Naive B cell (primary cell): ENCODE measurements at places on chromosomes 5 and 9. TPM values are rescaled to one million over a fixed set of nuclear protein-coding genes. Genes with fewer than 3 reads are reported as not detected.

The PRDM9 gene
- not detected for polyA plus RNA-seq

DNA sequence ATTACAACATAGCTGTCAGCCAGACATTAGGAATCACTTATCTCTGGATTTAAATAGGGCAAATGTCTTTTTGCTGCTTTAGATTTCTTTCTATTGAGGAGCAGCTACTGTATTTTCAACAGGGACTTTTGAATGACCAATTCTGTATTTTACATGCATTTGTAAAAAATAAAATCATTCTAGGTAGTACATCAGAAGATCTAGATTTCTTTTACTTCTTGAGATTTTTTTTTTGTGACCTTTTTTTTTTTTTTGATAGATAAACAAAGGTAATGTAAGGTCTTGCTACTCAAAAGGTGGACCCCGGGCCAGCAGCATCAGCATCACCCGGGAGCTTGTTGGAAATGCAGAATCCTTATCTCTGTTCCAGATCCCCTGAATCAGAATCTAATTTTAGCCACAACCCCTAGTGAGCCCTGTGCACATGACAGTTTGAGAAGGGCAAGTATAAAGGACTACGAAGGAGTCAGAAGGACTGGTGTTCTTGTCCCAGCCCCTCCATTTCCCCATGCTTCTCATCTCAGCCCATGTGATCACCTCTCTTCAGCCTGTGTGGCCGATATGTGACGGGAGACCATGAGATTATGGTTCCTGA lies 37.7 kb upstream of the CKMT2 start:
- H3K4me3 ChIP-seq = no peak overlapping the region
- H3K27me3 ChIP-seq = peaks cover 34% of the 10 kb centered on the region
- no peak for DNase-seq
- H3K27ac ChIP-seq = no peak overlapping the region
- no peaks in the 10 kb centered on the region for H3K36me3 ChIP-seq

GRCh38 chr5:5039918-5040317 lies 100.2 kb upstream of the ADAMTS16 start:
- no peak for DNase-seq
- H3K27me3 ChIP-seq = no peaks in the 10 kb centered on the region
- no peak overlapping the region for H3K4me3 ChIP-seq

- no peaks in the 10 kb centered on the region for H3K4me1 ChIP-seq
- no peak overlapping the region for H3K4me3 ChIP-seq
- H3K36me3 ChIP-seq = no peaks in the 10 kb centered on the region
- H3K27me3 ChIP-seq = peaks cover 8% of the 10 kb centered on the region
These were observed 124.4 kb downstream of the TENT4A start for GRCh38 chr5:6837519-6838110.

- H3K4me1 ChIP-seq = no peaks in the 10 kb centered on the region
- no peak overlapping the region for H3K27ac ChIP-seq
- peaks cover 4% of the 10 kb centered on the region for H3K27me3 ChIP-seq
- no peak overlapping the region for H3K4me3 ChIP-seq
- DNase-seq = no peak
- no peaks in the 10 kb centered on the region for H3K36me3 ChIP-seq
These were observed 53.5 kb downstream of the KIF4B start for GRCh38 chr5:155066886-155067595.

GRCh38 chr5:78983601-78984438 lies 1.3 kb downstream of the ARSB start:
- H3K4me1 ChIP-seq = peaks cover 35% of the 10 kb centered on the region
- DNase-seq = no peak
- H3K36me3 ChIP-seq = no peaks in the 10 kb centered on the region
- H3K27me3 ChIP-seq = no peaks in the 10 kb centered on the region

GRCh38 chr9:12934545-12935272 lies 159.9 kb downstream of the LURAP1L start:
- no peaks in the 10 kb centered on the region for H3K4me1 ChIP-seq
- no peak overlapping the region for H3K4me3 ChIP-seq
- H3K27me3 ChIP-seq = no peaks in the 10 kb centered on the region
- DNase-seq = no peak

DNA sequence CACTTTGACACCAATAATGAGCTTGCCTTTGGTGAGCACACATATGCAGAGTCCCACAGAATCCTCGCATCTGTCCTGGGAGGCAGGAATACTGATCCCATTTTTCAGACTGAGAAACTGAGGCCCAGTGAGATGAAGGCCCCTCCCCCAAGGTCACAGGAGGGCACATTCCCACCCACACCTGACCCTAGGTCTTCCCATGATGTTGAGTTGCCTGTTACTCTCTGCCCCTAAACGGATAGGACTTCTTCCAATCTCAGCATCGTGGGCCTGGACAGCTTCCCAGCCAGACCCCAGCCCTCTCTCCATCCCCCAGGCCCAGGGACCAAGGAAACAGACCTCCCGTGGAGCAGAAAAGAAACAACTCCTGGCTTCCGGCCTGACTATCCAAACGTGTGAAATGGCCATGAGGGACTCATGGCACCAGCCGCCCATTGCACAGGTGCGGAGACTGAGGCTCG lies 877 bp downstream of the SH3GLB2 start:
- peak overlapping the region; percentile 85 for H3K4me3 ChIP-seq
- H3K4me1 ChIP-seq = peaks cover 28% of the 10 kb centered on the region
- DNase-seq = no peak
- H3K27me3 ChIP-seq = no peaks in the 10 kb centered on the region
- peak overlapping the region; percentile 62 for H3K27ac ChIP-seq

- H3K4me3 ChIP-seq = no peak overlapping the region
- no peaks in the 10 kb centered on the region for H3K27me3 ChIP-seq
- no peaks in the 10 kb centered on the region for H3K36me3 ChIP-seq
- H3K27ac ChIP-seq = no peak overlapping the region
- H3K4me1 ChIP-seq = no peaks in the 10 kb centered on the region
- DNase-seq = no peak
These were observed 105.1 kb downstream of the MAST4 start for GRCh38 chr5:66701244-66701643.

DNA sequence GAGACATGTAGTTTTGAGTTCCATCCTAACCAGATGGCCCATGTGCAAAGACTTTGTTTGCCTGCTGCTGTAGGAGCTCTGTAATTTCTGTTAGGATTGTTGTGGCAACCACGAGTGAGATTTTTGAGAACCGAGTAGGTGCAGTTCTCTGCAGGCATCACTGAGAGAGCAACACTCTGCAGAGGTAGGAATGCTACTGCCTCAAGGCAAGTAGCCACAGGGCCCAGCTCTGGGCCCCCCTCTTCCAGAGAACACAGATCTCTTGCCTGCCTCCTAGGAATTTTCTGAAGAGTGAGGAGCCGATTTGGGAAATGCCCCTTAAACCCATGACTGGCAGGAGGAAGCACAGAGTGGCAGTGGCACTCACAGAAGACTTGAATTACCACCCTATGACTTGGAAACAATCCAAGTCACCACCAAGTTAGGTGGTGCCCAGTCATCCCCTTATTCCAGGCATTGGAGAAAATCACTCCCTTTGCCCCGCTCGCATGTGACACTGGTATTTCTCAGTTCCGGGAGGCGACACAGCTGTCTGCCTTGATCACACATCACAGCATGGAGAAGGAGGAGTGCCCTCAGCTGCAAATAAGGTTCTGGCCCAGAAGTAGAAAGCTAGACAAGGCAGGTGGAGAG lies 52.5 kb upstream of the SLC2A8 start:
- no peak for DNase-seq
- no peak overlapping the region for H3K4me3 ChIP-seq
- H3K4me1 ChIP-seq = no peaks in the 10 kb centered on the region
- no peak overlapping the region for H3K27ac ChIP-seq
- H3K36me3 ChIP-seq = no peaks in the 10 kb centered on the region

DNA sequence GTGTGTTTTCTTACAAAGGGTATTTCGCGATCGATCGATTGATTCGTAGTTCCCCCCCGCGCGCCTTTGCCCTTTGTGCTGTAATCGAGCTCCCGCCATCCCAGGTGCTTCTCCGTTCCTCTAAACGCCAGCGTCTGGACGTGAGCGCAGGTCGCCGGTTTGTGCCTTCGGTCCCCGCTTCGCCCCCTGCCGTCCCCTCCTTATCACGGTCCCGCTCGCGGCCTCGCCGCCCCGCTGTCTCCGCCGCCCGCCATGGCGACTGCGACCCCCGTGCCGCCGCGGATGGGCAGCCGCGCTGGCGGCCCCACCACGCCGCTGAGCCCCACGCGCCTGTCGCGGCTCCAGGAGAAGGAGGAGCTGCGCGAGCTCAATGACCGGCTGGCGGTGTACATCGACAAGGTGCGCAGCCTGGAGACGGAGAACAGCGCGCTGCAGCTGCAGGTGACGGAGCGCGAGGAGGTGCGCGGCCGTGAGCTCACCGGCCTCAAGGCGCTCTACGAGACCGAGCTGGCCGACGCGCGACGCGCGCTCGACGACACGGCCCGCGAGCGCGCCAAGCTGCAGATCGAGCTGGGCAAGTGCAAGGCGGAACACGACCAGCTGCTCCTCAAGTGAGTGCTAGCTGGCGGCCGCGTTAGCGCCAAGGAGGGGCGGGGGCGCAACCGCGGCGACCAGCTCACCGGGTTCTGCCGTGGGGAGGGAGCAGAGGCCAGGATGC lies 480 bp downstream of the LMNB1 start:
- H3K27ac ChIP-seq = peak overlapping the region; percentile 96
- H3K27me3 ChIP-seq = no peaks in the 10 kb centered on the region
- H3K36me3 ChIP-seq = no peaks in the 10 kb centered on the region
